ENCODE measurements at places on chromosomes 2 and 18.

DNA sequence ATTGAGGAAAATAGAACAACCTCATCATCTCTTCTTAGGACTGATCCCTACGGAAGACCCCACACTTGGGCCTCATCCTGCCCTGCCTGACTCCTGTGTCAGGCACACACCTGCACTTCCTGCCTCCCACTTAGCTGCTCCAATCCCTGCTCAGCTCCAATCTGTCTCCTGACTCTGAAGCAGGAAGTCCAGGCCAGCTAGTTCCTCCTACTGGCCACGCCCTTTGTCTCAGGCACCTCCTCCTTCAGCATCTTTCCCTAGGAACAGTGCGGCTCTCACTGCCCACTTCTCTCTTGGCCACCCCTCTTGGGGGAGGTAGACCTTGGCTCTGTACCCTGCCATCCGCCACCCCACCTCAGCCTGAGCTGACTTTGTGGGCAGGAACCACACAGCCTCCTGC is 135.8 kb downstream of the CELF4 start:
- DNase-seq = no peak

DNA sequence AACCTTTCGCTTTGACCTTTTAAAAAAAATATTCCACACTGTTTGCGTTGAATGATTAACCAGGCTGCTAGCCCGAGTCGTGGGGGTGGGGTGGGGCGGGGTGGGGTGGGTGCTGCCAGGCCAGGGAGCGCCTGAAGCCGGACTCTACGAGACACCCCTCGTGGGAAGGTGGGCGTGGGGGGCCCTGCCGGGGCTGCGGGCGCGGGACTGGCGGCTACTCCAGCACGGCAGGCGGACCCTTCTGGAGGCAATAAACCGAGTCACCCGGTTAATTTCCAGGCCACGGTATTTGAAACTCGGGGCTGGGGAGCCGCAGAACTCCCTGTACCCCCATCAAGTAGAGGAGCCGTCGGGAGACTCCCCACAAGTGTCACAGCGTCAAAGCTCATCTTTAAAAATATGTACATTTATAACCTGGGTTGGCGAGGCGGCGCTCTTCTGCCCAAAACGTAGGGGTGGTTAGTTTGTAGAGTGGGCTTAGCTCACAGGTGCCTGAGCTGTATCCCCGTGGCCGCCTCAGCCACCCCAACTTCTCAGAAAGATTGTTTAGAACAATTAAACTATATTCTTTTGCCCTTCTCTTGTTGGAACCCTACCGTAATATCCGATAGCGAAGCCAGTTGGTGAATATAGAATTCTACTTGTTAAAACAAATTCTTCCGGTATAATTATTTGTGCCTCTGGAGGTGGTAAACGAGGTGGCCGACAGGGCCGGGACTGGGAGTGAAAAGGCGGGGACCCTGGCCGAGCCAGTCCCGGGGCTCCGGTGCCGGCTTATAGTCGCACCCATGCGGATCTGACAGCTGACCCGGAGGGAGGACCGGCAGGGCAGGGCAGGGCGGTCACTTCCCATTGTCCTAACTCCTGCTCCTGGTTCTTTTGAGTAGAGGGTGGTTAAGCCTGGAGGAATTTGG is 1.4 kb downstream of the B3GNT2 start:
- peak; percentile 45 for DNase-seq

- DNase-seq = no peak
These were observed 60.9 kb downstream of the ARL4C start for GRCh38 chr2:234435836-234436481.

GRCh38 chr2:9800639-9800974 is 42.7 kb upstream of the TAF1B start:
- no peak for DNase-seq

- no peak for DNase-seq
These were observed 33.9 kb downstream of the CCDC138 start for GRCh38 chr2:108820482-108820881.

DNA sequence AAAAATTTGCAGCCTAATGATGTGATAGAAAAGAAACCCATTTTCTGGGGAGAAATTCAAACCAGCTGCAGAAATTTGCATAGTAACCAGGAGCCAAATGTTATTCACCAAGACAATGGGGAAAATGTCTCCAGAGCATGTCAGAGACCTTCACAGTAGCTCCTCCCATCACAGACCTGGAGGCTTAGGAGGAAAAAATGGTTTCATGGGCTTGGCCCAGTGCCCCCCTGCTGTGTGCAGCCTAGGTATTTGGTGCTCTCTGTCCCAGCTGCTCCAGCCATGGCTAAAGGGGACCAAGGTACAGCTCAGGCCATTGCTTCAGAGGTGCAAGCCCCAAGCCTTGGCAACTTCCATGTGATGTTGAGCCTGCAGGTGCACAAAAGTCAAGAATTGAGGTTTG is 352.9 kb downstream of the PLCL1 start:
- DNase-seq = no peak

GRCh38 chr2:107591561-107592279 is 235.0 kb upstream of the RGPD4 start:
- DNase-seq = no peak

GRCh38 chr18:66638856-66639629 is 35.2 kb upstream of the CDH19 start:
- DNase-seq = no peak

- no peak for DNase-seq
These were observed 15.8 kb downstream of the PKDCC start for GRCh38 chr2:42063431-42064171.

DNA sequence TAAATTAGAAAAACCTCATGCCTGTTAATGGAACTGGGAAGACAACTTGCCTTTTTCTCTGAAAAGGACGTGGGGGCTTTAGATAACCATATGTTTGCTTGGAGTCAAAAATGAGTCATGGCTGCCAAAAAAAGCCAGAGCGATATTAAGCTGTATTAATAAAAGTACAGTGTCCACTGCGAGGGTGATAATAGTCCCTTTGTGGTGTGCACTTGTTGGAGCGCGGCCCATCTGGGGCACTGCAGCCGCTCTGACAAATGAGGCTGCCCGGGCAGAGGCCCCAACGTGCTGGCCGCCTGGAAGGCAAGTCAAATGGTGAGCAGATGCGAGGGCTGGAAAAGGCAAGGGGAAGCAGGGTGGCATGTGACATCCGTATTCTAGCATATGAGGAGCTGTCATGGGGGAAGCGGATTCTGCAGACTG is 103.3 kb upstream of the NCK2 start:
- DNase-seq = no peak
